ENCODE measurements at places on chromosomes 12 and 14.
A peak's percentile ranks its signal among the peaks of the same experiment; 100 is the strongest.

- DNase-seq: no peak
Measured at GRCh38 chr14:20866963-20867362, 24.2 kb upstream of the RNASE3 start.

DNA sequence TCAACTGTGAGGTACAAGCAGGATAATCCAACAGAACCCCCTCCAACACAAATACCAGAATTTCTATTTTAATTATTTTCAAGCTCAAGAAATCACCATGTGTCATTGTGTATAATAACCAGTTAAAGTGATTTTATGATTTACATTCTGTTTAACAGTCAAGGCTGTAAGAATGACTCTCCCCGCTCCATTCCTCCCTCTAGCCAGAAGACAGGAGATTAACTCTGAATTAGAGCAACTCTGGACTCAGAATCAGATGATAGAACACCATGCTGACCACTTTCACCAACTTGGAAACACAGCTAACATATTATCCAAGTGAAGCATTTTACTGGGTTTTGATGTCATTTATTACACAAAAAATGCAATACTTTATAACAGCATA is 71.9 kb downstream of the ATP2B1 start:
- DNase-seq: no peak

- no peak for DNase-seq
Measured at GRCh38 chr12:132511516-132512196, 21.7 kb downstream of the FBRSL1 start.

DNA sequence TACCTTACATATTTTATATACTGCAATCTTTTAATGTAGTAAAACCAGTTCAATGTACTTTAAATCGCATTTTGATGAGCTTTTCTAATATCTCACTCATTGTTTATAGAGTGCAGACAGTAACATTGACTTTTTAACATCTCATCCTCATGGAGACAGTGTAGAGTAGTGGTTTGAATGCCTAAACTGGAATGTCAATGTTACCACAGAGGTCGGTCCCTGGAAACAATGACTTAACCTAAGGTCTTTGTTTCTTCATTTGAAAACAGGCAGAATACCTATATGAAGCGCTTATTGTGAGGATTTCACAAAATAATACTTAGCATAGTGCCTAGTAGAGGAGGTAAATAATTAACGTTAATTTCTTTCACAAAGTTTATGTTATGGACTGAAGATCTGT is 5.0 kb downstream of the CDK17 start:
- DNase-seq: no peak

GRCh38 chr14:89178800-89179535 is 238.1 kb downstream of the FOXN3 start:
- DNase-seq: no peak

DNA sequence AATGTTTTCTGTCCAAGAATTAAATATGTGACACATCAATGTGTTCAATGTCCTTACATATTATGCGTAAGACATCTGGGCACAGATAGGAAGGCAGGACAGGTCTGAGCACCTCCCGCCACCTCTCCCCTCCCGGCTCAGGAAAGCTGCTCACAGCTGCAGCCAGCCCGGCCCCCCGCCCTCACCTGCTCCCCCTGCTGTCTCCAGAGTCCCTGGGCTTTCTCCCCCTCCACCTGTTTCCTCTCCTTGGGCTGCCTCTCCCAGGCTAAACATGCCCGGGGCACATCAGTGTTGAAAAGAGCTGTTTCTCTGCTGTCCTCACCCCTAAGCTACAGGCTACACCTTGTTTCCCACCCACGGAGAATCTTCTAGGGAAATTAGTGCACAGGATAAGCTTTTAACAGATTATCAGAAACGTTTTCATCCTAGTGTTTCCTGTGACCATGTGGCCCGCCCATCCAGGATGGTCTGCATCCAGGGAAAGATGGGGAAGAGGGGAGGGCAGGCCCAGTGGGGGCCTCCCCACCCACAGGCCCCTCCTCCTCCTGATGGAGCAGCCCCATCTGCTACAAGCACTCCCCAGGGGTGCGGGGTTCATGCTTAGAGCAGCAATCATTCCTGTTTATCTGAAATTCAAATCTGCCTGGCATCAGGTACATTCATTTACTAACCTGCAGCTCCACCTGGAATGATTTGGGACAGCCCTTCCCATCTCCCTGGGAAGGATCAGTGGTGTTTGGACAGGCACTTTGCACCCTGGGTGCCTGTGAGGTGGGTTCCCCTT is 273.8 kb upstream of the SFSWAP start:
- no peak for DNase-seq

GRCh38 chr12:72453550-72453949 is 181.4 kb downstream of the TRHDE start:
- no peak for DNase-seq

DNA sequence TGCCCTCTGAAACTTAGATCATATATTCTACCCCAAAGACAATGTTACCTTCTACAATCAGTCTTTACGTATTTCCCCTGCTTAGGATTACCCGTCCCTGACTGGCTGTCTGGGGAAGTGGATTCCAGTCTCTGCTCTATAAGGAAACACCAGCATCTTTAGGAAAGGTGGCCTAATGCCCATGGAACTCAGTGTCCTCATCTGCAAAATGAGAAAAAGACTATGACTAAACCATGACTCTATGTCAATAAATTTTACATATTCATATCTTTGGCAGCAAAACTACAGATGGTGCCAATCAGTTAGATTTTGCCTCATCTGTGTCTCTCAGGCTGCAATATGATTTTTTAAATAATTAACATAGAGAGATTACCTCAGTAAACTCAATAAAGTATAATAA is 133.8 kb downstream of the ITPR2 start:
- DNase-seq: no peak

DNA sequence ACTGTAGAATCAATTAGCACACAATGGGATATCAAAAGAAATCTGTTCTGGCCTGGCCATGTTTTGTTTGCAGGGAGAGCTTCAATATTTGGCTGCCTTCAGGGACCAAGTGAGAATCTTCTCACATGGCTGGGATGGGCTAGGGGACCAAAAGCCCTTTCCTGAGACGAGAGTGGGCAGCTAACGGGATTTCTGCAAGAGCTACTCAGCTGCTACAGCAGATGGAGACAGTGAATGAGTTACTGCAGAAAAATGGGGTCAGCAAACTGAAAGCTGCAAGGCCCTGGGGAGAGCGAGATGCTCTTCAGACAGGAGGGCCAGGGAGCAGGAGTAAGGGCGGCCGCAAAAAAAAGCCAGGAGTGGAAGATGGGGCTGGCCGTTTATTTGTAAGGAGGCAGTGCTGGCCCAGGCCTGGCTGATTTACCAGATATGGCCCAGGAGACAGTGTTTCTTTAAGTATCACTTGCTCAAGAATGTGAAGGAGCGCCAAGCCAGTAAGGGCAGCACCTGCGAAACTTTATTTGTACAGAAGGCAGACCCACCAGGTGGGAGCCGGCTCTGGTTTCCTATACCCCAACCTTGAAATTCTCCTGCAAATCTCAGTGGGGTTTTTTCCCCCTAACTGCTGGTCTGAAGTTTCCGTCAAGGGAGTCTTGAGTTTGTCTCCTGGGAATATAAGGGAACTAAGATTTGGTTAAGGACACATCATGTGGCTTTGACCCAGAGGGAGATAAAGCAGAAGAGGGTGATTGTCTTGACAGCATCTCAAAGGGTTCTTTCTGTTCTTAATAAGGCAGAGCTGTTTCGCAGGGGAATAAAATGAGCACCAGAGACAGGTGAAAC is 57.8 kb downstream of the SSH1 start:
- DNase-seq: no peak

- DNase-seq: no peak
Measured at GRCh38 chr12:7282844-7283243, 21.0 kb upstream of the ACSM4 start.

GRCh38 chr12:120944645-120945217 is 33.6 kb upstream of the HNF1A start:
- DNase-seq: peak; percentile 48

DNA sequence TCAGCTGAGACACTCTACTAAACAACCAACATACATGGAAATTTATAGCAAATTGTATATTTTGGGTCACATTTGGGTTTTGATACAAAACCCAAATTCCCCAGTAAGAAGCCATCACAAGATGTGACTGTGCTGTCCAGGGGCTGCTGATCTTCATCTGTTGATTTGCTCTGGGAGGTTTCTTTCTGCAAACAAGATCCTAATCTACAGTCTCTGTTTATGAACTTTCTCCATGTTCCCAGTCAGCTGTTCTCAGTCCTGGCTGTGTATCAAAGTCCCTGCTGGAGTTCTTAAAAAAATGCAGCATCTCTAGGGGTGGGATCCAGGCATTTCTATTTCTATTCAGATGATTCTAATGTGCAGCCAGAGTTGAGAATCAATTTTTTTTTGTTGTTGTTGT is 85.1 kb downstream of the ATP23 start:
- no peak for DNase-seq

DNA sequence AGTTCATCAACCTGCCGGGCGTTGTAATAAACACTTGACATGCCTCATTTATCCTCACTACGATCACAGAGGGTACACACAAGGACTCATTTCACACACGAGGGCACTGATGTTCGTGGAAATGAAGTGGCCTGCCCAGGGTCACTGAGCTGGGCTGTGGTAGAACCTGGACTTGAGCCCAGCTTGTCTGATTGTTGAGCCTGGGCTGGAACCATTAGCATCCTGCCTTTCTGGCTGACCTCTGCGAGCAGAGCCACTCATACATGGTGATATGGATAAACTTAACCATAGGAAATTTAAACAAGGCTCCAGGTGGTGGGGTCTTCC is 16.6 kb upstream of the JDP2 start:
- no peak for DNase-seq

- DNase-seq: no peak
Measured at GRCh38 chr14:66782853-66783252, 274.9 kb downstream of the GPHN start.

DNA sequence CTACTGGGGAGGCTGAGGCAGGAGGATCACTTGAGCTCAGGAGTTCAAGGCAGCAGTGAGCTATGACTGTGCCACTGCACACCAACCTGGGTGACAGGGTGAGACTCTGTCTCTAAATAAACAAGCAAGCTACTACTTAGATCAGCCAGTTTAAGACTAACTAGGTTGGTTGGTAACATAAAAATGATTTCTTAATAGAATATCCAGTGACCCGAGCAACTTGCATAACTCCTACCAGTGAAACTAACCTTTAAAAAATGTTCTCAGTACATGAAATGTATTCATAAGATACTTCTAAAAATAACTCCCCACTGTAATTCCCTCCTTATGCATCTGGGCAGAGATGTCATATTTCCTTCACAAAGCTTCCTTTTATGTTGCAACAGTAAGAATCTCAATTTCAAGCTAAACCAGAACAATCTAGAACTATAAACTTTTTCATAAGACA is 15.9 kb downstream of the TAOK3 start:
- DNase-seq: no peak

- DNase-seq: peak; percentile 50
Measured at GRCh38 chr14:58280954-58281787, 17.2 kb upstream of the ARID4A start.

DNA sequence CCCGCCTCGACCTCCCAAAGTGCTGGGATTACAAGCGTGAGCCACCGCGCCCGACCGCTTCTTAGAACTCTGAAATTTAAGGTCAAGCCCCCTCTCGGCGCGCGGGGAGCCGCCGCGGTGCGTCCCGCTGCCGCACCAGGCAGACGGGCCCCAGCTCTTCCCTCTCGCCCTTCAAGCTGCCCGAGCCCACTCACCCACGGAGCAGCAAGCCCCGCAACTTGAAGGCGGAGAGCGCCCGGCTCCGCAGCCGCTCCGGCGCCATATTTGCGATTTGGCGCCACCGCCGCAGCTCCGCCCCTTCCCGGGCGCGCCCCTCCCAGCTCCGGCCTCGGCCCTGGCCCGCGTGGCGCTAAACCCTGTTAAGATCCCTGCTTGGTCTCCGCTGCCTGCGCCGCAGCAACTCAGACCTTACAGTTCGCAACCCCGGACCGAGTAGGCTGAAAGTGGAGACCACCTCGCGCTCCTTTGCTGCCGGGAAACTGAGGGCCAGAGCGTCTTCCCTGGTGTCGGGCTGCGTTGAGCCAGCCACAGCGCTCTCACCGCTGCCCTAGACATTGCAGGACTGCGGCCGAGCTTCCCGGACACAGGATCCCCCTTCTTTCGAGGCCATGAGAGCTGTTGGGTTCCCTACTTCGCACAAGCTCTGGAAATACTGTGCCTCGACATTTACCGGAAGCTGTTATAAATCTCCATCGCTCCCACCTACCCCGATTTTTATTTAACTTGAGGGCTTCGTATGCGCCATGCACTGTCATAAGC is at the start of gene POLE2:
POLE2 (minus strand) TSS at position 273 of the 759 bp plus-strand sequence; CDS start at position 262, 11 bp downstream.
- peak; percentile 71 for DNase-seq

GRCh38 chr14:105471297-105471821 is 3.3 kb upstream of the CRIP2 start:
- no peak for DNase-seq

DNA sequence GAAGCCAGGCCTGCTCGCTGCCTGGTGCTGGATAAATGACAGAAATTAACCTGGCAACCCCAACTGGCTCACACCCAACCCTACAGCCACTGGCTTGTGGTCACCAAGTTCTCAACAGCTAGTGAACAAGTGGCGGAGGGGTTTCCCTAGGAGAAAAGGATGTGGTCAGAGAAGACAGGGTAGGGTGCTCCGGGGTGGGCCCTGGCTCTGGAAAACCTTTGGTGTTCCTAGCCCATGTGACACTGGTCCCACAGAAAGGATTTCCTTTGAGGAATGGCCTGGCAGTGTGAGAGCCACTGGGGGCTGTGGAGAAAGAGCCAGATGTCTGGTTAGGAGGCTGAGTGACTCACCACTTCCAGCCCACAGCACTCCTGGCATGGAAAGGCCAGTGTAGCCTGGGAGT is 8.7 kb downstream of the SYNE3 start:
- DNase-seq: no peak

DNA sequence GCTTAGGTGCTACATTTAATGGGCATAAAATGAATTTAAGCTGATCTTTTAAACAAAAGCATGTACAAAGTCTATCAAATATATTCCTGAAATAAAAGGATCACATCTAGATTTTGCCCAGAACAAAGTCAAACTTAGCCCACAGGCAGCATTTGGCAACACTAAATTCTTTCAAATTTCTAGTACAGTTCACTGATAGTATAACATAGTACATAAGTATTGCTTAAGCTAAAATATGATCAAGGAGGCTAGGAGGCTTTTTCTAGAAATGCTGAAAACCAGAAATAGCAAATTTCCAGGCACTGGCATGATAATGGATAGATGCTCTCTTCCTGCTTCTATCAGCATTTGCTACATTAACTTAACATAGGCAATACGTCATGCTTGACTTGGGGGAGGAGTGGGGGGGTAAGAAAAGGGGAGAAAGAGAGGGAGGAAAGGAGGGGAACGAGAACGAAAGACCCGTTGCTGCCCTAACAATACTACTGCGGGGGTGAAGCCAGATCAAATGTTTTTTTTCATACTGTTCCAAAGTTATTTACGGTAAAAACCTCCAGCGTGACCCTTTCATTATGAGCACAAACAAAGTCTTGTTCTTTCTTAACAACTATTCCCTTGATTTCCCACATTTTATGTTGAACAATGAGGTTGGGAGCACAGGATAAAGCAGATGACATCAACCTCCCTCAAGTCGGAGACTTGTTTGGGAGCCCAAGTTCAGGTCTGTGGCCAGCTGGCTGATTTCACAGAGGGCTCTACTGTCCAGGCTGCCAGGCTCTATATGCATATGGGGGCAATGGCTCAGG is 10.6 kb downstream of the TMED10 start:
- DNase-seq: no peak
